Psoas muscle (tissue), 8 donors: ENCODE measurements at places on chromosomes 4 and X. TPM values are rescaled to one million over a fixed set of nuclear protein-coding genes. Genes with fewer than 3 reads are reported as not detected.
A peak's percentile ranks its signal among the peaks of the same experiment; 100 is the strongest.

GRCh38 chrX:150063674-150064073, 125.4 kb upstream of the EOLA2 start:
- no peaks in the 10 kb centered on the region for H3K27me3 ChIP-seq
- H3K4me3 ChIP-seq: no peak overlapping the region
- H3K27ac ChIP-seq: peak overlapping the region; percentile 59
- no peak for DNase-seq
- peaks cover 9% of the 10 kb centered on the region for H3K4me1 ChIP-seq
- no peaks in the 10 kb centered on the region for H3K36me3 ChIP-seq

- no peak overlapping the region for H3K27ac ChIP-seq
- H3K27me3 ChIP-seq: peaks cover 8% of the 10 kb centered on the region
- DNase-seq: no peak
- H3K36me3 ChIP-seq: no peaks in the 10 kb centered on the region
- H3K4me1 ChIP-seq: no peaks in the 10 kb centered on the region
Measured at GRCh38 chrX:24334461-24334860, 20.6 kb upstream of the SUPT20HL2 start.

The LRP2BP gene
- 0.93 TPM for total RNA-seq

The GAGE12F gene
- total RNA-seq: not detected

GRCh38 chr4:130486841-130487240, 1390.9 kb downstream of the C4orf33 start:
- H3K4me3 ChIP-seq: no peak overlapping the region
- no peak for DNase-seq
- H3K4me1 ChIP-seq: no peaks in the 10 kb centered on the region
- no peaks in the 10 kb centered on the region for H3K27me3 ChIP-seq

DNA sequence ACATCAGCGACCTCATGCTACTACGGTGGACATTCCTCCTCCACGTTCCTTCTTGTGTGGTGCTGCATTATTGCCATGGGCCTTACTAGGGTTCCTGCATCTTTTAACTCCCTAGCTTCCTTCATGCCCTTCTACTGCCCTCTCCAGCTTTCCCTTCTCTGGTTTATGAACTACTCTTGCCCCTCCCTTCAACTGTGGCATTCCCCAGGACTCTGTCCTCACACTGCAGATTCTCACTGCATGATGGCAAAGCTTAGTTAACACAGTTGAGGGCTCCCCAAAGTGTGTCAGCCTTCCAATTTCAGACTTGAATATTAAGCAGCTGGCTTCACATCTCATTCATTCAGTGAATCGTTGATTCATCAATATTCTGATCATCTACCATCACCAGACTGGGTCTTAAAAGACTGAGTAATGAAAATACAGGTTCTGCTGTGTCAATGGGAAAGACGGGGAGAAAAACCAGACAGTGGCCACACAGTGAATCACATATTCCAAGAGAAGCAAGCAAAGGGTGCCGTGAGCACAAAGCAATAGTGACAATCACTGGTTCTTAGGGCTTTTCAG, 53.0 kb downstream of the ZFX start:
- peaks cover 55% of the 10 kb centered on the region for H3K4me1 ChIP-seq
- peaks cover 15% of the 10 kb centered on the region for H3K36me3 ChIP-seq
- H3K27ac ChIP-seq: no peak overlapping the region
- H3K4me3 ChIP-seq: no peak overlapping the region
- DNase-seq: no peak

GRCh38 chrX:17039826-17040225, 93.4 kb downstream of the REPS2 start:
- no peak overlapping the region for H3K4me3 ChIP-seq
- H3K27ac ChIP-seq: no peak overlapping the region
- H3K36me3 ChIP-seq: no peaks in the 10 kb centered on the region
- no peak for DNase-seq
- no peaks in the 10 kb centered on the region for H3K27me3 ChIP-seq
- no peaks in the 10 kb centered on the region for H3K4me1 ChIP-seq
